Activated CD4-positive, alpha-beta T cell treated with anti-CD3 and anti-CD28 coated beads for 24 hours (primary cell): ENCODE measurements at places on chromosomes 5 and 9.

- DNase-seq = no peak
Observed at GRCh38 chr9:7239708-7240107, 481.9 kb downstream of the KDM4C start.

GRCh38 chr9:123568691-123569688, 213.0 kb downstream of the CRB2 start:
- no peak for DNase-seq

- DNase-seq = no peak
Observed at GRCh38 chr9:119611565-119611964, 242.3 kb upstream of the BRINP1 start.

DNA sequence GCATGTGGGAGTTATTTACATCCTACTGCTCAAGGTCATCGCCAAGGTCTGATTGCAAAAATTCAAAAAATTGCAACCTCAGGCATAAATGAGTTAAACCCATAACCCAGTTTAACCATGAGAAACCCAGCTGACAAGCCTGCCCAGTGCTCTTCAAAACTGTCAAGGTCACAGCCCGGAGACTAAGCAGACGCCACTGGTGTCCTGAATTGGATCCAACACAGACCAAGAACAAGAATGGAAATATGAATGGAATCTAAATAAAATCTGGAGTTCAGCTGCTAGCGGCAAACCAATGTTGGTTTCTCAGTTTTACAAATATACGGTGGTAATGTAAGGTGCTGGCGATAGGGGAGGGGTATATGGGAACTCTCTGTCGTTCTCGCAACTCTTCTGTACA, 201.5 kb upstream of the MVB12B start:
- DNase-seq = no peak

DNA sequence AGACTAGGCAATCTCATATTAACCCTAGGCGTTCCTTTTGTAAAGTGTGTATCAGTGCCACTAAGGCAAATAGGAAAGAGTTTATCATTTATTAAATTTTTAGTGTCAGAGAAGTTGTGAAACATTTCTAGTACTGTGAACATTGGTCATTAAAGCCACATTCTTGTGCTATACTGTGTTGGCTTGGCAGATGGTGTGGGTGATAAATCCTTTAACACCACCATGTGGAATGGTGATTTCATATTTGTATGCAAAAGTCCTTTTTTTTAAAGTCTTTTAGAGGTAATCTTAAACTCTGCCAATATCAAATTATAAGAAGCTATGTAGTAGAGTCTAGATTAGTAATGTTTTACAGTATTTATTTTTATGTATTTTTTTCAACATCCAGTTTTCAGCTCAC, 18.1 kb downstream of the SLC12A2 start:
- no peak for DNase-seq

DNA sequence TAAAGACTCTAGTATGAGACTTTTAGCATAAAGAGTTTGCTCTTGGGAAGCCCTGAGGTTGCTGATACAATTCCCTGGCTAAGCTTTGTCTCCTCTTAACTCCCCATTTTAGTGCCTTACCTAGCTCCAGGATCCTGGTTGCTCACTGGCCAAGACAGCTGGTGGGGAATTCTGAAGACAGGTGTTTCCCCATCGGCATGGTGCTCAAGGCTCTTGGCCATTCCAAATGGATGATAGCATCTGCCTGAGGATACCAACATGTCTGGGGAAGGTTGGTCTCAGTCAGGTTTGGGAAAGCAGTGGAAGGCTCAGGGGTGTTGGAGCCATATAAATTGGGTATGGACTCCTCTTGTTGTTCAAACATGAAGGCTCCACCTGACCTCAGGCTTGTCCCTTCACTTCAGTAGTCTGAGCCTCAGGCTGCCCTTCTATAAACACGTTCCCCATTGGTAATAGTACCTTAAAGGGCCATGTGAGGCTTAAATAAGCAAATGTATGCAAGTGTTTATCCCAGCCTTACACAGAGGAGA, 44.5 kb upstream of the CXCL14 start:
- DNase-seq = no peak

DNA sequence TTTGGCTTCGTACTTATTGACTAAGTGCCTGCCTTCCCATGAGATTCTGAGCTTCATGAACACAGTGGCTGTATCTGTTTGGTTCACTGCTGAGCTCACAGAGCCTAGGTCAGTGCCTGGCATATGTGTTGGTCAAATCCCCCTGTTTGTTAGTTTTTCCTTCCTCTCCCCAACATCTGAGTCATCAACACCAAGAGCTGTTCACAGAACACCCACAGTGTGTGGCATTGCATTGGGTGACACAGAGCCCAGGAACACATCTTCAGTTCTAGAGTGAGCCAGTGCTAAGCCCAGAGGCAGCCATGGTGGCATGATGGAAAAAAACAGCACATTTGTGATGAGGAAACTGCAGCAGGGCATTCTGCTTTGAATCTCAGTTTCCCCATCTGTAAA, 294.6 kb downstream of the SEC61B start:
- no peak for DNase-seq

DNA sequence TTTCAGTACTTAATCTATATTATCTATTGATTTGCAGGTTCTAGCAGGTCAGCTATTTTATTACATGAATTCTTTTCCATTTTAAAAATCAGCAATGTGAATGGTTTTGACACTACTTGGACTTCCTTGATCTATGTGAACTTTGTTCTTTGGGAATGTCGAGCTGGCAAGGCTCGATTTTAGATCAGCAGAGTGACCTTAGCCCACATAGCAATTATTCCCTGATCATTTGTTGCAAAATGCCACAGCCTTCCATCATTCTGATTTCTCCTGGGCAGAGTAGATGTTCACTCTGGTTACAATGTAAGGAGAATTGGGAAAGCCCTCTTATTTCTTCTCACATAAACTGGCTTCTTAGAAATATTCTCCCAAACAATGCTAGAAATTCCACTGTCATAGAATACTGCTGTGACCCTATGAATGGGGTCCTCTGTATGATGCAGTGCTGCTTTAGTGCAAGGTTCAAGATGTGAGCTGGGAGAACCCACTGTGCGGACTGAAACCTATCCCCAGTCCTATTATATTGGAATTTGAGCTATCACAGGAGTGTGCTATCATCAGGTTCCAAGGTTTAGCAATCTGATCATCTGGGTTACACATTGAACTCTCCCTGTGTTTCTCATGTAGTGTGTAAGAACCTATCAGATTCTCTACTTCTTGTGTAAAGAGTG, 15.7 kb upstream of the GDA start:
- no peak for DNase-seq

GRCh38 chr9:127999461-127999860, 18.7 kb upstream of the EEIG1 start:
- no peak for DNase-seq

DNA sequence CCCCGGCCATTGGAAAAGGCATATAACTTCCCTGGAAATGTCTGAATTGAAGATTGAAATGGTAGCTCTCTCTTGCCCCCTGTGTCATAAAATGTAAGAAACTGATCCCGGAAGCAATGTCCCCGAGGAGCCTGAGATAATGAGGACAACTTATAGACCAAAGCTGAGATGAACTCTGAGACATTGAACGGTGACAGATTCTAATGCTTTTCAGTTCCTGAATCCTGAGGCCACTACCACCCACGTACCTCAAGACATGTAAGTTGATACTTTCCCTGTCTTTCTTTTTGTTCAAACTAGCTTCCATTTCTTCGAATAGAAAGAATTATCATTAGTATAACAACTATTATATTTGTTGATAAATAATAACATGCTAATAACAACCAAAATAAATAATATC, 51.0 kb downstream of the KIF4B start:
- no peak for DNase-seq

GRCh38 chr9:134318481-134318891, 7.8 kb upstream of the RXRA start:
- no peak for DNase-seq

DNA sequence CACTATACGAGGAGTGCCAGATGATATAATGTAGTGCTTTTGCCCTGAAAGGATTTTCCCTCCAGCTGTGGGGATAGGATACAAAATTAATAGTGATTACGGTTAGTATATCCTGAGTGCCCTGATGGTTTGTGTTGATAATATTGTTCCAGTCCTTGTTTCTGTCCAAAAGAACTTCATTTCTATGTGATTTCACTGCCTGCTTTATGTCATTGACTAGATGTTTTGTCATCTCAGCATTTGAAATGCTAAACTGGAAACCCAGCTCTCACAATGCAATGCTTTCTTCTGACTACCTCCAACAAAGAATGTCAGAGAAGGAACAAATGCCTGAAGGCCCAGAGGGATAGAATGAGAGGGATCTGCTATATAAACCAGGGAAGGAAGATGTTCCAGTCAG, 177.8 kb downstream of the NIPBL start:
- DNase-seq = no peak

GRCh38 chr9:92617951-92618510, 51.9 kb downstream of the IPPK start:
- no peak for DNase-seq

GRCh38 chr5:131413605-131414559, 150.0 kb downstream of the CDC42SE2 start:
- no peak for DNase-seq

DNA sequence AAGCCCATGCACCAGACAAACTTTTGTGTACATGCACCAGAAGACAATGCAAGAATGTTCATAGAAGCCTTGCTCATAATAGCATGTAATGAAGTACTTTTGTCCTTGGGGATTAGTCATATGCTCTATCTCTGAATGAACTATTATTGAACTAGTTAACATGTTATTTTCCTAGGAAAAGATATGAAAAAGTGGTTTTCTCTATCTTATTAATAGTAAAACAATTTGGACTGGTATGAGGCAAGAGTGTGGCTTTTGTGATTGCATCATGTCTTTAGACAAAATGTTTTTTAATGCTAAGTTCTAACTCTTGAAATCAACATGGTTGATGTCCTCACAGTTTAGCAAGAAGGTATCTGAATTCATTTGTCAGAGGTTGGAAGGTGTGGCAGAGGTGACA, 55.7 kb upstream of the SPDL1 start:
- DNase-seq = no peak
